HS-5 (cell line): ENCODE measurements at places on chromosomes 2 and 18.

GRCh38 chr2:181228661-181229060, 228.5 kb upstream of the ITGA4 start:
- DNase-seq: no peak

DNA sequence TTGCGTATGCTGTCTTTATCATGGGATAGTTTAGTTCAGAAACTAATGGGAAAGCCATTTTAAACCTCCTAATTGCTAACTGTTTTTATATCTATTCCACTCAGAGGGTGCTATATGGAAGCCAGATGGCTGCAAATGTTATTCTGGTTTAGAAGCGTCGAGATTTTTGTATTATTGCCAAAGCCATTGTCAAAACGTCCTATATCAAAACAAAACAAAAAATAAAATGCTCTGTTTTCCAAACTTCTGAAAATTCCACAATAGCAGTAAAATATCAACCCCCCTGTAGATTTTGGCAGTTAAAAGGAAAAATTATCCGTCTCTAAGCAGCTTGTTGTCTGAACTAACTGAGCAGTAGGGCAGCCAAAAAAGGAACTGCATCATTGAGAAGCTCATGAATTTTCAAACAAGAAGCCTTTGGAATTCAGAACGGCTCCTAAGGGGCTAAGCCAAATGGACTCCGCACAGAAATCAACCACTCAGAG, 195.4 kb upstream of the CWC22 start:
- no peak for DNase-seq

- DNase-seq: no peak
These were observed 72.5 kb downstream of the GCA start for GRCh38 chr2:162416446-162416845.

GRCh38 chr2:161552015-161552414, 72.2 kb upstream of the SLC4A10 start:
- no peak for DNase-seq

DNA sequence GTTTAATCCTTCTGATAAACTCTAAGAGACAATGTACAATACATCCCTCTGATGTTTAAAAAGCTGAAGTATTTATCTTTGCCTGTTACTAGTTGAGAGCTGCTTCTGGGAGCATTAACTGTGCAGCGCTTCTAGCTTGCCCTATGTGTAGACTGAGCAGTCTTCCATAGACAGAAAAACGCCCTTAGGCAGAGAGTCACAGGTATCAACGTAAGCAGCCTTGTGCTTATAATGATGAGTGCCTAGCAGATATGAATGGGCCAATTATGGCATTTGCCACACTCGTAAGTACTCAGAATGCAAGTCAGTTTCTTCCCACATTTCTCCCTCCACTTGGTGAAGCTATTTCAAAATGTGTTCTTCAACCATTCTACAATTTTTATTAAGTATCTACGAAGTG, 731.1 kb upstream of the SLC8A1 start:
- DNase-seq: no peak

- no peak for DNase-seq
These were observed 317.5 kb upstream of the TRIB2 start for GRCh38 chr2:12399240-12399639.

- DNase-seq: no peak
These were observed 59.6 kb downstream of the MYT1L start for GRCh38 chr2:2271469-2271941.

DNA sequence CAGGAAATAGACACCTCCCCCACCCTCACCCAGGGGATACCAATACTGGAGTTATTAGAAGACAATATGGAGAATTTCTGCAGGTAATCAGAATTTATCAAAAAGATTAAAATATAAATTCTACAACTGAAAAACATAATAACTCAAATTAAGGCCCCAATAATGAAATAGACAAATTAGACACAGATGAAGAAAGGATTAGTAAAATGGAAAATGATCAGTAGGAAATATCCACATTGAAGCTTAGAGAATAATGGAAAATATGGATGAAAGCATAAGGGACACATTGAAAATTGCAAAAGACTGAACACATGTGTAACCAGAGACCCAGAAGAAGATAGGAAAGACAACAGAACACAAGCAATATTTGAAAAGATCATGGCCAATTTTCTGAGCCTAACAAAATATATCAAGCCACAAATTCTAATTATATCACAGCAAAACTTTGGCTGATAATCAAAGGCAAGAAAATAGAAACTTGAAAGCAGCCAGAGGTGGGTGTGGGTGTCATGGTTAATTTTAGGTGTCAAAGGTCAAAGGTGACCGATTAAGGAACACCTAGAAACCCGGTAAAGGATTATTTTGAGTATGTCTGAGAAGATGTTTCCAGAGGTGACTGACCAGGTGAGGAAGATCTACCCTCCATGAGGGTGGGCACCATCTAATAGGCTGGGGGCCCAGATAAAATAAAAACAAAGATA, 28.2 kb downstream of the BOK start:
- no peak for DNase-seq

GRCh38 chr2:168670478-168670877, 132.0 kb upstream of the NOSTRIN start:
- DNase-seq: no peak
